Right ventricle myocardium superior (tissue), 1 donor: ENCODE measurements at places on chromosomes 4 and X. TPM values are rescaled to one million over a fixed set of nuclear protein-coding genes. Genes with fewer than 3 reads are reported as not detected.
A peak's percentile ranks its signal among the peaks of the same experiment; 100 is the strongest.

- no peak for DNase-seq
These were observed 186.2 kb upstream of the TBL1X start for GRCh38 chrX:9278475-9279233.

DNA sequence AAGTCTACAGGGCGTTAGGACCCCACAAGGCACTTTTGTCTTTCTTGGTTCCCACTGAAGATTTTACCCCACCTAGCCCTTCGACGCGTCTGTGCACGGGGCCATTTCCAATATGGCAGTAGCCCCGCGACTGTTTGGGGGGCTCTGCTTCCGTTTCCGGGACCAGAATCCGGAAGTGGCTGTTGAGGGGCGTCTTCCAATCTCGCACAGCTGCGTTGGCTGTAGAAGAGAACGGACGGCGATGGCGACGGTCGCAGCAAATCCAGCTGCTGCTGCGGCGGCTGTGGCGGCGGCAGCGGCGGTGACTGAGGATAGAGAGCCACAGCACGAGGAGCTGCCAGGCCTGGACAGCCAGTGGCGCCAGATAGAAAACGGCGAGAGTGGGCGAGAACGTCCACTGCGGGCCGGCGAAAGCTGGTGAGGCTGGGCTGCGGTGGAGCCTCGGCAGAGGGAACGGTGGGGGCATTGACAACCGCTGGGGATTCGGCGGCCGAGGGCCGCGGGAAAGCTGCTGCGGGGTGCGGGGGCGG is at the start of gene USP11:
Gene USP11 (plus strand): TSS at position 207 of the 530 bp plus-strand sequence. CDS start 35 bp downstream, at position 242.
- DNase-seq = peak; percentile 54

- DNase-seq = no peak
These were observed 41.7 kb downstream of the FAM53A start for GRCh38 chr4:1642196-1642951.

DNA sequence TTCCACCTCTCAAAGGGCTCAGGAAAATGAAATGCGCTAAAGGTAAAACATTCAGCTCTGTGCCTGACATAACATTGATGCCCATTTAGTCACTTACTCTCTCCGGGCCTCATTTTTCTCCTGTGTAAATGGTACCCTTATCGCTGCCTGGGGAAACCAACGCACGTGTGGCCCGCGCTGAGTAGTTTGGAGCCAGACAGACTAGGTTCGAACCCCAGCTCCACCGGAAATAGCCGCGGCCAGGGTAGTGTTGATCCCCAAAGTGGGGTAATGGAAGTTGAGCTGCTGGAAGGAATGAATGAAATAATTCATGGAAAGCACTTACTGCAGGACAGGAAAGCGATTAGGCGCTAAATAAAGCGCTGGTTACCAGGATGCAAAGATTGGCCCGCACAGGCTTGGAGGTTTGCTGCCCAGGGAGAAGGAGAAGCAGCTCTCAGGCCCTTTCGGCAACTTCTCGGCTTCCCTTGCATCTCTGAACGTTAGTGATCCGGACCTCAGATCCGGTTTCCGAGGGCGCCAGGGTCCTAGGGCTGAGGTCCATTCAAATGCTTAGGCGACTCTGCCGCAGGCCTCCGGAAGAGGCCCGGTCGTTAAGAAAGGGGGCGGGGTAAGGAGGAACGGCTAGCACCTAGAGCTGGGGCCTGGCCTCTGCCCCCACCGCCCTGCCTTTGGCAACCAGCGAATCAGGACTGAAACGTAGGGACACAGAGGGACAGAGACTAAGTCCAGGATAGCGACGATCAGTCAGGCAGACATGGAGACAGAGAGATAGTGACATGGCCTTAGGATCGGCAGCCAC is 13.3 kb downstream of the NKX3-2 start:
- DNase-seq = no peak

The IL13RA2 gene
- total RNA-seq = not detected

The TMEM47 gene
- 31.5 TPM for total RNA-seq

The AREG gene
- 0.75 TPM for total RNA-seq
